ENCODE measurements at places on chromosomes 6 and 20. TPM values are rescaled to one million over a fixed set of nuclear protein-coding genes. Genes with fewer than 3 reads are reported as not detected.

The SPDEF gene
- total RNA-seq = 0.04 TPM

DNA sequence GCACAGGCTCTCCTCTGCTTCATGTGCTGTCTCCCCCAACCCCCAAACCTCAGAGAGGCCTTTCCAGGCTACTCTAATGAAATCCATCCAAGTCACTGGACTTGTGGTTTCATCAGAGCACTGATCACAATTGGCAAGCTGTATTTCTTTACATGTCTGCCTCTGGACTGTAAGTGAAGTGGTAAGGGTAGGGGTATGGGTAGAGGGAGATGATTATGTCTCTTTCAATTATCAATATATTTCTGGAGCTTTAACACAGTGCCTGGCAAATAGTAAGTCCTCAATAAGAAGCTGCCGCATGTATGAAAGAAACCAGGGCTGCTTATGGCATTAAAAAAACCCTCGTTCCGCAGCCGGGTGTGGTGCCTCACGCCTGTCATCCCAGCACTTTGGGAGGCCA is 5.4 kb downstream of the TRERF1 start:
- H3K4me1 ChIP-seq = peaks cover 31% of the 10 kb centered on the region
- H3K27me3 ChIP-seq = no peaks in the 10 kb centered on the region
- H3K4me3 ChIP-seq = no peak overlapping the region
- DNase-seq = no peak
- H3K36me3 ChIP-seq = no peaks in the 10 kb centered on the region
- no peak overlapping the region for H3K27ac ChIP-seq

- H3K4me3 ChIP-seq = no peak overlapping the region
- H3K27me3 ChIP-seq = no peaks in the 10 kb centered on the region
- no peak for DNase-seq
- no peaks in the 10 kb centered on the region for H3K36me3 ChIP-seq
These were observed 869.0 kb upstream of the ADGRB3 start for GRCh38 chr6:67766057-67766456.

- no peak for DNase-seq
- peaks cover 16% of the 10 kb centered on the region for H3K36me3 ChIP-seq
- H3K27ac ChIP-seq = no peak overlapping the region
- H3K27me3 ChIP-seq = no peaks in the 10 kb centered on the region
- H3K4me3 ChIP-seq = no peak overlapping the region
- H3K4me1 ChIP-seq = peaks cover 2% of the 10 kb centered on the region
These were observed 32.7 kb downstream of the KATNA1 start for GRCh38 chr6:149615805-149616204.

GRCh38 chr20:24983896-24984295 is 8.7 kb downstream of the APMAP start:
- H3K27ac ChIP-seq = no peak overlapping the region
- H3K4me1 ChIP-seq = peaks cover 2% of the 10 kb centered on the region
- H3K27me3 ChIP-seq = no peaks in the 10 kb centered on the region
- H3K36me3 ChIP-seq = peaks cover 33% of the 10 kb centered on the region

DNA sequence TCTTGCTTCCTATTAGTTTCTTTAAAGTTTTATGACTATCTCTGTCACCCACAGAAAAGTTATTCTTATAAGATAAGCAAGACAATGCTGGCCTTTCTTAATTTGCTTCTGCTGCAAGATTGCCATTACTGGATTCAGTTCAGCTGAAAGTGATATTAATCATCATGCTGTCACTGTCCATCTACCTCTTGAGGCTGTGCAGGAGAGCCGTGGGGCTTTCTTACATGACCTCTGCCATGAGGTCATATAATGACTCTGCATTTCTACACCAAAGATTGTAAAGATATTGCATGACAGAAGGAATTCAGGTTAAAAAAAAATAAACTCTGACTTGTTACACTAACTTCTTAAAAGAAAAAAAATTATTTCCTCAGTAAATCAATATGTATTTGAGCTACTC is 106.9 kb downstream of the TRDN start:
- no peak for DNase-seq
- no peaks in the 10 kb centered on the region for H3K27me3 ChIP-seq
- H3K36me3 ChIP-seq = no peaks in the 10 kb centered on the region
- H3K4me3 ChIP-seq = no peak overlapping the region

DNA sequence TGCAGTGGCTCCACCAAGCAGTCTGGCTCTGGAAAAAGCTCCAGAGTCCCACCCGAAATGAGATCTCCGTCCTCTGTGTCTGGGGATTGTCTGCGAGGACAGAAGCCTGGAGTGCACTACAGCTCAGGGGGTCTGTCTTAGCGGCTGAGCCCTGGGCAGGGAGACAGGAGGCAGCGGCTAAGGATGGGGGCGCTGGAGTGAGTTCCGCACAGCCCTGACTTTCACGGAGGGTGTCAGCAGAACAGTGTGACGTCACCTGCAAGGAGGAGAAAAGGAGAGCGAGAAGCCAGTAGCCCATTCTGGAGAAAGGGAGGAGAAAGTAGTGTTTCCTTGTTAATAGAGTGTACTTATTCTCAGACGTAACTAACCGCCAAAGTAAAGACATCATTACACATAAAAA is 97.6 kb downstream of the FAM50B start:
- peak; percentile 31 for DNase-seq
- H3K4me1 ChIP-seq = peaks cover 3% of the 10 kb centered on the region
- H3K27me3 ChIP-seq = peaks cover 5% of the 10 kb centered on the region
- H3K27ac ChIP-seq = no peak overlapping the region

DNA sequence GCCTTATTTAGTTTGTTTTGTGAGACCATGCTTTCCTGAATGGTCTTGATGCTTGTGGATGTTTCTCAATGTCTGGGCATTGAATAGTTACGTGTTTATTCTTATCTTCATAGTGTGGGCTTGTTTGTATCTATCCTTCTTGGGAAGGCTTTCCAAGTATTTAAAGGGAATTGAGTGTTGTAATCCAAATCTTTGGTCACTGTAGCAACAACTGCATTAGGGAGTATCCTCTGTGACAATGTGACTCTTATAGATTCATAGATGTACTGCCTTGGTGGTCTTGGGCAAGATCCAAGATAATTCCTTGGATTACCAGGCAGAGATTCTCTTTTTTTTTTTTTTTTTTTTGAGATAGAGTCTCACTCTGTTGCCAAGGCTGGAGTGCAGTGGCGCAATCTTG is 598.4 kb downstream of the CBLN4 start:
- H3K4me1 ChIP-seq = no peaks in the 10 kb centered on the region
- H3K4me3 ChIP-seq = no peak overlapping the region
- DNase-seq = no peak
- no peak overlapping the region for H3K27ac ChIP-seq
- no peaks in the 10 kb centered on the region for H3K36me3 ChIP-seq

- peaks cover 12% of the 10 kb centered on the region for H3K27me3 ChIP-seq
- H3K36me3 ChIP-seq = no peaks in the 10 kb centered on the region
- no peaks in the 10 kb centered on the region for H3K4me1 ChIP-seq
- DNase-seq = no peak
- H3K27ac ChIP-seq = no peak overlapping the region
- no peak overlapping the region for H3K4me3 ChIP-seq
These were observed 12.4 kb downstream of the IRF4 start for GRCh38 chr6:403659-404655.

DNA sequence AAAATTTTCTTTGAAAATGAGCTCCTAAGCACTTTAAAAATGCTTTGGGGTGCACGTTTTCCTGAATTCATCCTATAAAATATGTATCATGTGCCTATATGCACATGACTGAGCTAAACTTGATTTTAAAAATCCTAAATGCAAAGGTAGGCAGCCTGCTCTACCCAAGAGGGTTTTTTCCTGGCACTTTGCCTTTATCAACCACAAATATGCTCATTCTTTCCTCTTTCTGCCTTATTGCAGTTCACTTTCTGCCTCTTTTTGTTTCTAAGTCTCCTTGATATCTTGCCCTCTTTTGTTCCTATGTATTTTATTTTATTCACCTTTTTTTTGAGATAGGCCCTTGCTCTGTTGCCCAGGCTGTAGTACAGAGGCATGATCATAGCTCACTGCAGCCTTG is 229.3 kb downstream of the GRM1 start:
- no peaks in the 10 kb centered on the region for H3K27me3 ChIP-seq
- no peaks in the 10 kb centered on the region for H3K36me3 ChIP-seq
- no peak overlapping the region for H3K4me3 ChIP-seq
- H3K4me1 ChIP-seq = no peaks in the 10 kb centered on the region

DNA sequence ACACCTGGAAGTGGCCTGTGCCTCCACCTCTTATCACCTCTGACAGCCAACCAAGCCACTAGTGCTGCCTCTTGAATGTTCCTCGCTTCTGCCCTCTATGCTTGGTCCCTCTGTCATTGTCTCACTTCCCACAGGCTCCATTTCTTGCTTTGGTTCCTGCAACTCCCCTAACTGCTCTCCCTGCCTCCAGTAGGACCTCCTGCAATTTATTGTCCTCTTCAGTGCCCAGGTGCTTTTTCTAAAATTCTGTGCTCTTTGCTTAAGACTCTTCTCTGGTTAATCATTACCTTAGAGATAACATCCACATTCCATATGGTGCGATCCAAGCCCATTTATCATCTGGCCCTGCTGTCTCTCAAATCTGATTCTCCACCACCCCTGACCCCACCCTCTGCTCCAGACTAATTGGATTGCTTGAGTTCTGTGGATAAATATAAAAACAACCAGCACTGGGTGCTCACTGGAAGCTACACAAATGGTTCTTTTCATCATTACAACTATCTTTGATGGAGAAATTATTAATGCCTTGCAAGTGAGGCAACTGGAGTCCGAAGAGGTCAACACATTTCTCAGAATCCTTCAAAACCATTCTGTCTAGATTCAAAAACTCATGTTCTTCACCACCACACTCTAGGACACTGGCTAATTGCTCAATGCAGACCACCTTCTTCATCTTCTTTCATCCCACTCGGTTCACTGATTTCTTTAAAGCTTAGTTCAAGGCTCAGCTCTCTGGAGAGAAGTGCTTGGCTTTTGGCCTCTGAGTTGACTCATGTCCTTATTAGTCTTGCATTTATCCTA is 47.2 kb downstream of the FOXA2 start:
- no peaks in the 10 kb centered on the region for H3K27me3 ChIP-seq
- H3K36me3 ChIP-seq = no peaks in the 10 kb centered on the region
- H3K4me3 ChIP-seq = no peak overlapping the region
- DNase-seq = no peak
- H3K4me1 ChIP-seq = no peaks in the 10 kb centered on the region

DNA sequence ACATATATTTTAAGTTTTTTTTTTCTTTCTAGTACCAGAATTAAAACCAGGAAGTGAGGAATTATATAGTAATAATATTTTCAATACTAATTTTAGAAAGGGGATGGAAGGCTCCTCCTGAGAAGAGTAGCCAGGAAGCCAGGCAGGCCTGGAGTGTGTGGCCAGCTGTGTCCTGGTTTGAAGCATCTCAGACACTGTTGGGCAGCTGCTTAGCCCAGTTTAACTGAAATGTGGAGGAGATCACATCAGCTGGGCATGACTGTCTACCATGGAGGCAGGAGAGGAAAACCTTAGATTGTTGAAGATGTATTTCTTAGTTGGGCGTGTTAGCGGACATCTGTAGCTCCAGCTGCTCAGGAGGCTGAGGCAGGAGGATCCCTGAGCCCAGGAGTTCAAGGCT is 142.2 kb downstream of the ARID1B start:
- H3K4me3 ChIP-seq = no peak overlapping the region
- H3K27me3 ChIP-seq = no peaks in the 10 kb centered on the region
- no peak for DNase-seq

DNA sequence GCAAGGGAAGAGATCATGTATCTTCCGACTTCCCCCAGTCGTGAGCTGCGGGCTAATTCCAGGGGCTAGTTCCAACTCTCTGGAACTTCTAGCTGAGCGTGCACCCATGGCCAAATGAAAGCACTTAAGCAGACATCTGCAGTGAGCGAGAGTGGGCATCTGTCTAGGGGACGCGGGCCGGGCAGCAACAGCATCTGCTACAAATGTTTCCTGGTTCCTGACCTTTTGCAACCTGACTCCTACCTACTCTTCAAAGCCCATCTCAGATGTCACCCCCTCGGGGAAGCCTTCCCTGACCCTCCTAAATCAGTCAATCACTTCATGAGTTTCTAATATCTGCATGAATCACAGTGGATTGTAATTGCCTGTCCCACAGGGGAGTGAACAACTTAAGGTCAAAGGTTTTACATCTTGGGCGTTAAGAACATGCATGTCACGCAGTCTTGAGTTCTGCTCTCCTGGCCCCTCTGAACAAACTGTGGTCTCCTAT is 141.9 kb downstream of the CEBPB start:
- H3K36me3 ChIP-seq = no peaks in the 10 kb centered on the region
- H3K27me3 ChIP-seq = peaks cover 6% of the 10 kb centered on the region
- H3K4me1 ChIP-seq = peaks cover 4% of the 10 kb centered on the region
- no peak for DNase-seq
- no peak overlapping the region for H3K4me3 ChIP-seq

DNA sequence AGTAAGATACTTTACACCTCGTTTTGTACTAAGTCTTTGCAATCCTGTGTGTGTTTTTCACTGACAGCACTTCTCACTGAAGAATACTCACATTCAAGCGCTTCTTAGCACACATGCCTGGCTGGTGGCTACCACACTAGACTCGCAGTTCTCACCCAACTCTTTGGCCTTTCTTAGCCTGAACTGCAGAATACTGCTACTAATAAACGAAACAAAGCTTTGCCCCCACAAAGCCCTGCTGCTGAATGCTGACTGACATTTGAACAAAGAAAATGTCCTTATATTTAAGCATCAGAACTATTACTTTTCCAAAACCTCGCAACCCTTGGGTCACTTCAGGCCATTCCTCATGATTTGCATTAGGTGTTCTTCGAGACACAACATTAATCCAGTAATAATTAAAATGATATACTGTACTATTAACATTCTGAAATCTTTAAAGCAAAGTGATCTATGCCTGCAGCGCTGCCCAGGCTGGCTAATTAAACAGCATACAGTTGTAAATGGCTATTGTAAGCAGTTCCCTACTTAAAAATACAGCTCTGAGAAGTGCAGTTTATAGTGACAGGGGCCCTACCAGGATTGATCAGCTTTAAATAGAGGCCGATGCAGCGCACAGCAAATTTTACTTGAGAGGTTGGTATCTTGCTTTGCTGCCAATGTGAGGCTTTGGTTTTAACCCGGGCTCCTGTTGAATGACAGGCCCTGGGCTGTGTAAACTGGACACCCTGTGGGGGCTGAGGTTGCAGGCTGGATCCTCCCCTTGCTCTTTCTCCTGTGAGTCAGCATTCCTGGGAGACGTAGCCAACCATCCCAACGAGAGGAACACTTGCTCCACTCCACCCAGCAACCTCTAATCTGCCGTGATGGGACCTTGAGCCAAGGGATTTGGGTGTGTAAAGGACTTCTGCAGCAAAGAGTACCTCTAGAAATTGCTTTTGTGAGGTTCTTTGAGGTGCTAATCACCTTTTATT is 899.0 kb downstream of the TFAP2A start:
- H3K27ac ChIP-seq = no peak overlapping the region
- H3K4me3 ChIP-seq = no peak overlapping the region
- no peak for DNase-seq
- H3K36me3 ChIP-seq = no peaks in the 10 kb centered on the region
- no peaks in the 10 kb centered on the region for H3K27me3 ChIP-seq
- H3K4me1 ChIP-seq = no peaks in the 10 kb centered on the region

GRCh38 chr6:169074526-169074925 is 179.1 kb downstream of the THBS2 start:
- no peak for DNase-seq
- no peaks in the 10 kb centered on the region for H3K27me3 ChIP-seq
- H3K27ac ChIP-seq = peak overlapping the region; percentile 91
- H3K36me3 ChIP-seq = no peaks in the 10 kb centered on the region
- H3K4me1 ChIP-seq = peaks cover 31% of the 10 kb centered on the region

- no peaks in the 10 kb centered on the region for H3K36me3 ChIP-seq
- peaks cover 25% of the 10 kb centered on the region for H3K27me3 ChIP-seq
- H3K4me3 ChIP-seq = no peak overlapping the region
- H3K27ac ChIP-seq = no peak overlapping the region
These were observed 99.7 kb upstream of the EXOC2 start for GRCh38 chr6:792662-793061.

All from muscle of leg (tissue), 16 donors.